Thoracic aorta (tissue), 2 donors: ENCODE measurements at places on chromosomes 13 and 19.

GRCh38 chr19:38036707-38037611 is 130.0 kb downstream of the SIPA1L3 start:
- no peak for DNase-seq

DNA sequence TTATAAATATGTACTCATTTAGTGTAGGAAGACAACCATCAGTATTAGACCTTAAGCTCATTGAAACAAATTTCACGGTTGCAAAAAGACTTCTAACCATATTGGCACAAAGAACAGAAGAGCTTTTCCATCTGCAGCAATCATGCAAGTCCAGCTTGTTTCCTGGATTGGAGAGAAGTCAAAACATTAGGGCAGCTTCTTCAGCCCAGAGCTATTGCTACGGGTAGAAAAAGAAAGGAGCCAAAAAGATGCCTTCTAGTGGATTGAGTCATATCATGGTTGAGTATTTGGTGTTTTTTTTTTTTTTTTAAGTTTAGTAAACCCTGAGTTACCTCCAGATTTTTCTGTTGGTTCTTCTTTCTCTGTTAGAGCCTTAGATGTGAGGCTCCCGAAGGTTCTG is 99.8 kb downstream of the WDFY2 start:
- no peak for DNase-seq

- no peak for DNase-seq
These were observed 39.4 kb upstream of the LMO7 start for GRCh38 chr13:75596657-75597182.

- DNase-seq: no peak
These were observed 8.3 kb downstream of the PRAM1 start for GRCh38 chr19:8494158-8494557.

- no peak for DNase-seq
These were observed 9.4 kb upstream of the PAN3 start for GRCh38 chr13:28128926-28129325.

DNA sequence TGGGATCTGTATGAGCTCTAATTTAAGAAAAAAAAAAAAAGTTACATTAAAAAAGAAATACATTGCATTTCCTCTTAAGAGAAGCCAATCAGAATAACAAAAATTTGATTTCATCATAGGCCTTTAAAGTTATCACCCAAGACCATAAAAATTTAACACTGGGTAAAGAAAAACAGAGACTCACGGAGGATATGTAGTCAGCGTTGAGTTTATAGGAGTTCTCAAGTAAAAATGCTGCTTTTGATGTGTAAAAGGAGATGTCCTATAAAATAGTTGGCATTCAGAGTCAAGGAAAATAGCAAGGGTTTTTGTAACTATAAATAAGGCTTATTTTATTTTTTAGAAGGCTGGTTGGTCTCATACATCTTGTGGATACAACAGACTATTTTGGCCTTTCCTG is 191.1 kb downstream of the EFNB2 start:
- no peak for DNase-seq

DNA sequence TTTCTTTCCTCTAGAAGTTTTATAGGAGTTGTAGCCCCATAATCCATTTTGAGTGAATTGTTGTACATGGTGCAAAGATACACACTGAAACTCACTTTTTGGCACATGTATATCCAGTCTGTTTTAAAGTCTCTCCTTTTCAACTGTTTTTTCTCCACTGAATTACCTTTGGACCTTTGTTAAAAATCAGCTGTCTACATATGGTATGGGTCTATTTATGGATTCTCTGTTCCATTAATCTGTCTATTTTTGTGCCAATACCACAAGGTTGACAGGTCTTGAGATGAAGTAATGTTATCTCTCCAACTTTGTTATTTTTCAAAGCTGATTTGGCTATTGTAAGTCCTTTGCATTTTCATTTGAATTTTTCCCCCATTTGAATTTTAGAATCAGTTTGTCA is 4.7 kb downstream of the HNRNPA1L2 start:
- no peak for DNase-seq

- DNase-seq: no peak
These were observed 10.9 kb downstream of the ACP4 start for GRCh38 chr19:50801107-50801506.

DNA sequence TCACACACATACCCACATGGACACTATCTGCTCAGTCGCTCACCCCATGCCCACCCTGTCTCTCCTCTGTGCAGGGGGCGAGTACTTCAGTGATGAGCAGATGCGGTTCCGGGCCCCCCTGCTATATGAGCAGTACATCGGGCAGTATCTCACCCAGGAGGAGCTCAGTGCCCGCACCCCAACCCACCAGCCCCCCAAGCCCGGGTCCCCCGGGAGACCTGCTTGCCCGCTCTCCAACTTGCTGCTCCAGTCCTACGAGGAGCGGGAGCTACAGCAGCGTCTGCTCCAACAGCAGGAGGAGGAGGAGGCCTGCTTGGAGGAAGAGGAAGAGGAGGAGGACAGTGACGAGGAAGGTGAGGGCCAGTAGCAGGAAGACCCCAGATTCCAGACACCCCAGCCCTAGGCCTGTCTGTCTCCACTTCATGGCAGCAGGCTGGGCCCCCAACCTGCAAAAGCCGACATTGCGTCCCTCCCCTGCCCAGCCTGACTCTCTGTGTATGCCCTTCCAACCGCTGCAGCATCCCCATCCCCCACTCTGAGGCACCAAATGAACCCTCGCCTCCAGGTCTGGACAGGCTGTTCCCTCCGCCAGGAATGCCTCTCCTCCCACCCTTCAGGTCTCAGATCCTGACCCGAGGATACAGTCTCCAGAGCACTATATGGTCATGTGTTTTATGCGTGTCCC is 9.7 kb downstream of the CCDC97 start:
- DNase-seq: no peak

GRCh38 chr13:28031220-28031895 is 42.9 kb upstream of the URAD start:
- no peak for DNase-seq

GRCh38 chr13:79407349-79407979 is 1.4 kb upstream of the RBM26 start:
- DNase-seq: no peak

- no peak for DNase-seq
These were observed 12.7 kb upstream of the GALP start for GRCh38 chr19:56163097-56163496.

DNA sequence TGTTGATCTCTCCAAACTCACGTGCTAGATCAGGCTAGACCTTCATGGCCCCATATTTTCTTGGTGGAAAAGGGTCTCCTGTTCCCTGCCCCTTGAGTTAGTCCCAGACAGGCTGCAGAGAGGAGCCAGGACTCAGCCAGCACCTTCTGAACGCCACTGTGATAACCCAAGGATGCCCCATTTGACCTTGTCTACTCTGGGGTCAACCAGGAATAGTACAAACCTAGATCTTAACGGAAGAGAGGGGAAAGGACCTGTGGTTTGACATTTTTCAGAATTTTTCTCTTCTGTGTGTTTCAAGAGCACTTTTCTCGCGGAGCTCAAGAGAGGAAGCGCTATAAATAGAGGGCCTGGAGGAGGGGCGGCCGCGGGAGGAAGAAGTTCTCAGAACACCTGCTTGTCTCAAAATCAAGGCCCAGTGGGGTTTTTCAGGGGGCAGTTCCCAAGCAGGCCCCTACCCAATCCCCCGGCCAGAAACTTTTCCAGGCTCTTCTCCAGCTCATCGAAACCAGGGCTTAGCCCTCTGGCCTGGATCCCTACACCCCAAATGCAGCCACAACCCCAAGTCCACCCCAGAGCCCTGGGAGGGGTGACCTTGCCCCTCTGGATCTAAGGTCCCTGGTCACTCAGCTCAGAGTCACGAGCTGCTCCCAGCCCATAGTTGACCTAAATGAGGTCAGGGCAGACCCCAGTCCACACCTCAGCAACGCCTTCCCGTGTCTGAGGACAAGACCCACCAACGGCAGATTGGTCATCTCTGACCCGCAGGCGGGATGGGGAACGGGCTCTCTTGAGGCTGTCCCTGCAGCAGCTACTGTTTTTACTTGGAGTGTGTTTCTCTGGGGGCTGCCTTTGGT is 75.6 kb upstream of the TM9SF2 start:
- DNase-seq: no peak

- DNase-seq: no peak
These were observed 78.1 kb downstream of the CHST8 start for GRCh38 chr19:33699754-33700407.

DNA sequence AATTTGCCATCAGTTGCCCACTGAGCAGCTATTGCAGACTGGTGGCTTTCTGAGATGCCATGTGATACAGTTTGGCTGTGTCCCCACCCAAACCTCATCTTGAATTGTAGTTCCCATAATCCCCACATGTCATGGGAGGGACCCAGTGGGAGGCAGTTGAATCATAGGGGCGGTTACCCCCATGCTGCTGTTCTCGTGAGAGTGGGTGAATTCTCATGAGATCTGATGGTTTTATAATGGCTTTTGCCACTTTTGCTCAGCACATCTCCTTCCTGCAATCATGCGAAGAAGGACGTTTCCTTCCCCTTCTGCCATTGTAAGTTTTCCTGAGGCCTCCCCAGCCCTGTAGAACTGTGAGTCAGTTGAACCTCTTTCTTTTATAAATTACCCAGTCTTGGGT is 34.8 kb upstream of the ANKRD10 start:
- DNase-seq: no peak

GRCh38 chr19:3538258-3538929 is 580 bp upstream of the TEKTIP1 start:
- DNase-seq: no peak

DNA sequence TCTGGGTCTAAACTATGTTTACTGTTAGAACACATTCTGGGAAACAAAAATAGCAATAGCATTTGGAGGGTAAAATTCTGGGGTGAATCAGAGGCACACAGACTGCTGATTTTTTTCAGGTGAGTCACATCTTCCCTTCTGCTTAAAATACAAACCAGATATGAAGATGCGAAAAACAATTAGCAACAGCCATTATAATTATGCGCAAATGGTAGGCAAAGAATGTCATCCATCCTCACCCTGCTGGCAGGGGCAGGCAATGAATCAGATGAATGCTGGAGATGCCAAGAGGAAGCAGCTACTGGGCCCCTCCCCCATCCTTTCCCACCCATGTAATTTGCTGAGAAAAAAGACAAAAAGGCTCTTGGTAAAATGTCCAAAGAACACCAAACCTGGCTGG is 282.9 kb downstream of the KLF5 start:
- no peak for DNase-seq

DNA sequence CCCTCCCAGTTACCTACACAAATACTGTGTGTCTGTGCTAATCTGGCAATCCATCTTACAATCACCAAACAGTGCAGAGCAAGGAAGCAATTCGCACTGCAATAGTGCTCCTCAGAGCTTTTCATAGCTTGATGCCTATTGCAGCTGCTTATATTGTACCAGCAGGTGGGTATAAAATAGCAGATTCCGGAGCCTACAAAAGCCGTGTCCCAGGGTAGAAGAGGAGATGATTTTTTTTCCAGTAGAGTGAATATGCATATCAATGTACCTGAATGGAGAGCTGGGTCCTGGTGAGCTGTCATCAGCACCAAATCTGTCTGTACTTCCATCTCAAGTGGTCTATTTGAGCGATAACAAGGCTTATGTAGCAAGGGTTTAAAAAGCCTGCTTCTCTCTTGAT is 668.4 kb downstream of the DIAPH3 start:
- no peak for DNase-seq

- no peak for DNase-seq
These were observed 96.5 kb downstream of the KL start for GRCh38 chr13:33112766-33113165.

GRCh38 chr13:86559901-86560300 is 760.7 kb upstream of the SLITRK6 start:
- no peak for DNase-seq

DNA sequence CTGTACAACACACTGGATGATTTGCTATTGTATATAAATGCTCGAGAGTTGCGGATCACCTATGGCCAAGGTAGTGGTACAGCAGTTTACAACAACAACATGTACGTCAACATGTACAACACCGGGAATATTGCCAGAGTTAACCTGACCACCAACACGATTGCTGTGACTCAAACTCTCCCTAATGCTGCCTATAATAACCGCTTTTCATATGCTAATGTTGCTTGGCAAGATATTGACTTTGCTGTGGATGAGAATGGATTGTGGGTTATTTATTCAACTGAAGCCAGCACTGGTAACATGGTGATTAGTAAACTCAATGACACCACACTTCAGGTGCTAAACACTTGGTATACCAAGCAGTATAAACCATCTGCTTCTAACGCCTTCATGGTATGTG is 21.5 kb downstream of the OLFM4 start:
- DNase-seq: no peak

- DNase-seq: no peak
These were observed 10.5 kb downstream of the SMIM24 start for GRCh38 chr19:3469638-3470499.

- DNase-seq: no peak
These were observed 3.1 kb downstream of the AKAP11 start for GRCh38 chr13:42275098-42275471.

DNA sequence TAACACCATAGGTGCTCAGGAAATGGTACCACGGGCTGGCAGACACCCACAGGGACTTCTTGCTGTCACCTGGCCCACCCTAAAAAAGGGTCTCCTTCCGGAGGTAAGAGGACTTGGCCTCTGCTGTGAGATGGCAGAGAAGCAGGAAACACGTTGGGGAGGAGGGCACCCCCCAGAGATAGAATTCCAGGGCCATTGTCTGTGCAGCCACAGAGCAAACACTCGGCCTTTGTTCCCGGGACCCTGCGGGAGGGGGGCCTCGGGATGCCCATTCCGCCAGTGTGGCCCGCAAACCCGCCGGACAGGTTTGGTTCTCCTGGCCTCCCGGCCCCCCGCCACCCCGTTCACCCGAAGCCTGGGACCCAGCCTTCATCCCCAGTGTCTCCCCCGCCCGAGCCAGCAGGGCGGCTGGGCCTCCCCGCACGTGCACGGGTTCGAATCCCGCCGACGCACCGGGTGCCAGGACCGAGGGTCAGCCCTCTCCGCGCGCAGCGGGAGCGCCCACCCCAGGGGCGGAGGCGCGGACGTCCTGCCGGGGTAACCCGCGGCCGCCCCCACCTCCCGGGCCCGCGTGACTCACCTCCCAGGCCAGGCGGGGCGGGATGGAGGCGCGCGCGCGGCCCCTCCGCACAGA is 714 bp downstream of the PLPP2 start:
- no peak for DNase-seq

DNA sequence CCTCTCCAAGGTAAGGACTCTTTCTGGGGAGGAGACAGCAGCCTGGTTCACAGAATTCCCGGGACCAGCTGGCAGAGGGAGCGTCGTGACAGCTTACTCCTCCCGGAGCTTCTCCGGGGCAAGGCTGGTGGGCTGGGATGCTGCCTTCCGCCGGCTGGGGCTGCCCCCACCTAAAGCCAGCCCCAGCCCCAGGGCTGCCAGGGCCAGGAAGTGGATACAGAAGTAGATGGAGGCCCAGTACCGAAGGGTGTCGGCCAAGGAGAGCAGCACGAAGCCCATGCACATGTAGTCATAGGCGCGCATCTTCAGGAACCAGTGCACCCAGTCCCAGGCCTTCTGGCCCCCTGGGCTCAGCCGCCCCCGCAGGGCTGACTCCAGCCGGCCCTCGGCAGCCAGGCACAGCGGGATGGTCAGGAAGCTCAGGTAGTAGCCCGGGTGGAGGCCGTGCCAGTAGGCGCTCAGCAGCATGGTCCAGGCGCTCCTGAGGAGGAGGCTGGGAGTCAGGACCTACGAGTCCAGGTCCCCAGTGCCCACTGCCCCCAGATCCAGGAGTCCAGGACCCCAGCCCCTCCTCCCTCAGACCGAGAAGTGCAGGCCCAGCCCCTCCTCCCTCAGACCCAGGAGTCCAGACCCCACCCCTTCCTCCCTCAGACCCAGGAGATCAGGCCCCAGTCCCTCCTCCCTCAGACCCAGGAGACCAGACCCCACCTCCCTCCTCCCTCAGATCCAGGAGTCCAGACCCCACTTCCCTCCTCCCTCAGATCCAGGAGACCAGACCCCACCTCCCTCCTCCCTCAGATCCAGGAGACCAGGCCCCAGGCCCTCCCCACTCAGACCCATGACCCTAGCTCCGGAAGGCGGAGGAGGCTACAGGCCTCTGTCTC is 1.2 kb upstream of the TMC4 start:
- no peak for DNase-seq
